ENCODE measurements at places on chromosomes 1 and 21. TPM values are rescaled to one million over a fixed set of nuclear protein-coding genes. Genes with fewer than 3 reads are reported as not detected.

- no peaks in the 10 kb centered on the region for H3K36me3 ChIP-seq
- H3K4me1 ChIP-seq: no peaks in the 10 kb centered on the region
- H3K4me3 ChIP-seq: no peak overlapping the region
- no peak overlapping the region for H3K27ac ChIP-seq
Measured at GRCh38 chr1:147719029-147719698, 41.2 kb downstream of the GJA5 start.

Gene PIK3R3
- 39.2 TPM for total RNA-seq

GRCh38 chr1:247639381-247639981 is 34.1 kb downstream of the OR2G3 start:
- no peaks in the 10 kb centered on the region for H3K36me3 ChIP-seq
- H3K4me1 ChIP-seq: no peaks in the 10 kb centered on the region
- peak; percentile 86 for DNase-seq
- no peak overlapping the region for H3K27ac ChIP-seq
- H3K4me3 ChIP-seq: peak overlapping the region; percentile 44
- H3K27me3 ChIP-seq: no peaks in the 10 kb centered on the region

Gene GJA8
- total RNA-seq: not detected

GRCh38 chr1:226116673-226117072 is 54.2 kb downstream of the H3-3A start:
- no peaks in the 10 kb centered on the region for H3K27me3 ChIP-seq
- H3K4me1 ChIP-seq: peaks cover 8% of the 10 kb centered on the region
- no peak overlapping the region for H3K27ac ChIP-seq
- no peaks in the 10 kb centered on the region for H3K36me3 ChIP-seq

Gene IL12RB2
- 1.3 TPM for total RNA-seq

GRCh38 chr1:5969168-5969567 is 23.1 kb downstream of the NPHP4 start:
- no peaks in the 10 kb centered on the region for H3K27me3 ChIP-seq
- DNase-seq: no peak
- no peak overlapping the region for H3K27ac ChIP-seq
- peaks cover 34% of the 10 kb centered on the region for H3K36me3 ChIP-seq

- no peak for DNase-seq
- H3K27ac ChIP-seq: peak overlapping the region; percentile 83
- H3K27me3 ChIP-seq: no peaks in the 10 kb centered on the region
- peaks cover 35% of the 10 kb centered on the region for H3K4me1 ChIP-seq
- no peak overlapping the region for H3K4me3 ChIP-seq
- H3K36me3 ChIP-seq: peaks cover 12% of the 10 kb centered on the region
Measured at GRCh38 chr1:111476761-111477309, 3.1 kb downstream of the C1orf162 start.

Gene ITLN2
- 30.7 TPM for total RNA-seq

- H3K27me3 ChIP-seq: no peaks in the 10 kb centered on the region
- no peaks in the 10 kb centered on the region for H3K4me1 ChIP-seq
- H3K4me3 ChIP-seq: no peak overlapping the region
- no peaks in the 10 kb centered on the region for H3K36me3 ChIP-seq
- H3K27ac ChIP-seq: no peak overlapping the region
Measured at GRCh38 chr1:114251573-114251939, 97.9 kb upstream of the SYT6 start.

DNA sequence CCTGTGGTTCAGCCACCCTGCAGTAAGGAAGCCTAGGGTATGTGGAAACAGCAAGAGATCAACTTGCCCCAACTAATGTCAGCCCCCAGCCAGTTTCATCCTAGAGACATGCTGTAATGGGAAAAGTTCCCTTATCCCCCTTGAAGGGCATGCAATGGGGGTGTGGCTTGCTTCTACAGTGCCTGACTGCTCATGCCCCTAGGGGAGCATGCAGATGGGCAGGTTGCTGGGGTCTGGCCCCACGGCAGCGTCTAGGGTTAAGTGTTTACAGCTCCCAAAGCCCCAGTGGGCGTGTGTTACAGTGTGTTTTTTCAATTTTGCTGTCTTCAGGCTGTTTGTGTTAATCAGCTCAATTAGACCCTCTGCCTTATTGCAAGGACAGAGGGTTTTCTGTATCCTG is 1105.9 kb downstream of the AMY1C start:
- no peak overlapping the region for H3K4me3 ChIP-seq
- H3K4me1 ChIP-seq: no peaks in the 10 kb centered on the region
- no peaks in the 10 kb centered on the region for H3K36me3 ChIP-seq
- H3K27ac ChIP-seq: no peak overlapping the region

Gene RAB7B
- 9.1 TPM for total RNA-seq

GRCh38 chr1:52668711-52669110 is 29.4 kb downstream of the COA7 start:
- no peaks in the 10 kb centered on the region for H3K36me3 ChIP-seq
- H3K4me1 ChIP-seq: no peaks in the 10 kb centered on the region
- no peaks in the 10 kb centered on the region for H3K27me3 ChIP-seq
- no peak overlapping the region for H3K4me3 ChIP-seq

Gene DNAH14
- total RNA-seq: 14.4 TPM

Gene TIE1
- total RNA-seq: 48.5 TPM

Gene LIPI
- not detected for total RNA-seq

All from lower lobe of right lung (tissue), 2 donors.